ENCODE measurements at places on chromosomes 4 and X. TPM values are rescaled to one million over a fixed set of nuclear protein-coding genes. Genes with fewer than 3 reads are reported as not detected.

The HSD17B13 gene
- polyA plus RNA-seq: 0.84 TPM

The PLS3 gene
- polyA plus RNA-seq: 11.4 TPM

The PPBP gene
- polyA plus RNA-seq: not detected

The LRCH2 gene
- 0.38 TPM for polyA plus RNA-seq

GRCh38 chr4:17875402-17876070 is 64.8 kb downstream of the NCAPG start:
- no peak for DNase-seq

The SMARCA5 gene
- polyA plus RNA-seq: 13.0 TPM

DNA sequence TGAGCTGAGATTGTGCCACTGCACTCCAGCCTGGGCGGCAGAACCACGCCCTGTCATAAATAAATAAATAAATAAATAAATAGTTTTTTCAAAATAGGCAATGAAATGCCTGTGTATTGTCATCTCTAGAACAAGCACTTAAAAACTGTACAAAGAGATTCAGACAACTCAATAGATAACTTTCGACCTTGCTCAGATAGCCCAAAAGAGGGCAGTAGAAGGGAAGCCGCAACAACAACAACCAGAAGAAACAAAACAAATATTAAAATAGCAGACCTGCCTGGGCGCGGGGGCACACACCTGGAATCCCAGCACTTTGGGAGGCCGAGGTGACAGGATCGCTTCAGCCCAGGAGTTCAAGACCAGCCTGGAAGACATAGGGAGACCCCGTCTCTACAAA is 9.4 kb upstream of the CLDN34 start:
- DNase-seq: no peak

- DNase-seq: no peak
Measured at GRCh38 chr4:15964159-15964558, 1.2 kb upstream of the FGFBP2 start.

The PORCN gene
- 8.5 TPM for polyA plus RNA-seq

DNA sequence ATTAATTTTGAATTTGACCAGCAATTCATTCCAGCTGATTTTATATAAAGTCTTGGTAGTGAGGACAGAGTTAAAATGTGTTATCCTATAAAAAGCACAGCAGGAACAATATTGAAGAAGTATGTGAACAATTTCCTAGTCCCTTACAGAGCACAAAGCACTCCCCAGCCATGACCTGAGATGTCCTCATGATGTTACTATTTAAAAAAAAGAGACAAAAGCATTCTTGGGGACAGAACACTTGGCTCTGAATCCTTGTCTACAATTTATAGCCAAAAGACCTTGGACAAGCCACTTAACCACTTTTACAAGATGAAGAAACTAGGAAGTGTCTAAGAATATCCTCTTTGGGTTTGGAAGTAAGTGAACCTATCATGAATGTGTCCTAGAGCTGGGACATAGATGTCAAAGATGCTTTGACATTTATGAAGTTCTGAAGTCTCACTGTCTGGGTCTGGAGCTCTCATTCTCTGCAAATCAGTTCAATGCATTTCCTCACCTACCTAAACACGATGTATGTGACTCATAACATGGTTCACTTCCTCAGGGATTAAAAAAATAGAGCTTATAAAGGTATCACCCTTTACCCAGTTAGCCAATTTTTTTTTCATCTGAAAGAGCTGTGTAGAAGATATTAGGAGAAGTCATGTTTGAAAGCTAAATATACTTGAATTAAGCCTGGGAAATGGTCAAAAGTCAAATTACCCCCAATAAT is 61.4 kb downstream of the IGFBP7 start:
- no peak for DNase-seq

The NHS gene
- polyA plus RNA-seq: 0.23 TPM

- no peak for DNase-seq
Measured at GRCh38 chr4:87973283-87974169, 2.0 kb upstream of the SPP1 start.

The GAGE12E gene
- not detected for polyA plus RNA-seq

The VEGFD gene
- 1.3 TPM for polyA plus RNA-seq

DNA sequence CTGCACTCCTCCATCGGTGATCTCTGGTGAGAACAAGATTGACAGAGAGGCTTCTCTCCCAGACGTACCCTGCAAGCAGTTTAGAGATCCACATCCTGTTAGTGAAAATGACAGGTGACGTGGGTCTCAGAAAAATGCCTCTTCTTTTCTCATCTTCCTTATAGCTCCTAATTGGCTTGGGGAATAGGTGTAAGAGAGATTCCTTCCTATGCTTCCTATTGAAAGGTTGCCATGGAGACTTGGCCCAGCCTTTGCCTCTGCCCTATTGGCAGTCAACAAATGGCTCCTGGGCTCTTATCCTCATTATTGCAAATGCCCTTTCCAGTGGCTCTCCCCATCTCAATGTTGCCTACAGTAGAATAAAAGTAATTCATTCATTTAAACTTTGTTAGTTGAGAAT is 26.5 kb upstream of the DGKK start:
- DNase-seq: no peak

GRCh38 chr4:76215077-76215476 is 1.5 kb upstream of the SCARB2 start:
- no peak for DNase-seq

The PABPC1L2B gene
- not detected for polyA plus RNA-seq

- no peak for DNase-seq
Measured at GRCh38 chr4:82201303-82201702, 172.5 kb downstream of the HNRNPD start.

DNA sequence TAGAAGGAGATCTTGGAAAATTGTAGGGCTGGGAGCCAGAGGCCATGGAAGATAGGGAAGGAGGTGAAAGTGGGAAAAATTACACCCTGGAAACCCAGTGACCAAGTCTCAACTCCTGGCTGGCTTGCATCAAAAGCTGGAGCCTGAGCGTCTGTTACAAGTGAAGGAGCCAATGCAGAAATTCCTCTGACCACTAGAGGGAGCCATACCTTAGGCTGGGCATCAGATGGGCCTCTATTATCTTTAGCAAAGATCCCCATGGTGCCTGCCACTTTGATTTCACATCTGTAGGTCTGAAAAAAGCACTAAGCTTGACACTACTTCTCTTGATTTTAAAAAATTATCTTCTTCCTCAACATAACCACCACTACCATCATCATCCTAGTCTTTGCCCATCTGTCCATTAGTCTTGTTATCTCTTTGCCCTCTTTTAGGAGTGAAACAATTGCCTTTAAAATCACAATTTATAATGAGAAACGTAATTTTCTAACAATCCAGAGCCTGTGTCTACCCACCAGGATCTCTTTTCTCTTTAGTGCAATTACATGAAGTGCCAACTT is 62.9 kb downstream of the ANAPC4 start:
- peak; percentile 41 for DNase-seq

The GPR173 gene
- 1.9 TPM for polyA plus RNA-seq

DNA sequence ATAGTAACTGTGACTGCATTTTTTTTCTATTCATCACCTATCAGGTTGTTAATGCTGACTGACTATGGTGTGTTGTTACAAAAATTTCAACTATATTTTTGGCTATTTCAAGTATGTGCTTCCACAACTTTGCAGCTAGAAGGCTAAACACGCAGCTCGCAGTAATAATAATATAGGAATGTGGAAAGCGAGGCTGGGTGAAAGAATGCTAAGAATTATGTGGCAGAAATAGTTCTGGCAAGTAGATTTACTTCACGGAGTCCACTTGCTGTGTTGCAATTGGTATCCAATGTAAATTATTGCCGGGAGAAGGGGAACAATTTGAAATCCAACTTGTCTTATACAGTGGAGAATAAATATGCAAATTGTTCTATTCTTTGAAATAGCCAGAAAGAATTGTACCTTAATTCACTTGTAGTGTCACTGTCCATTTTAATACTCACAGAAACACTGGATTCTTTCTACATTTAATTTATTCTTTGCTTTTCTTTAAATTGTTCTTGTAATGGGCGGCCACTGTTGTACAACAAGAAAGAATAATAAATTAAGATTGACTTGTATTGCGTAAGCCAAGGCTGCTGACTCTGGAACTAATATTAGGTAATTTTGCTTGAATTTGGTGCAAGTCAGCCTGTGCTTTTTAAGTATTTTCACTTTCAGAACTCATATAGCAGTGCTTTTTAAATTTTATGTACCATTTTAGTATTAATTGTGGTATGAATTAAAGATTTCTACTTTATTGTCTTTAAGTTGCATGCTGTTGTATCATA is 154.9 kb downstream of the FRMPD4 start:
- DNase-seq: no peak

DNA sequence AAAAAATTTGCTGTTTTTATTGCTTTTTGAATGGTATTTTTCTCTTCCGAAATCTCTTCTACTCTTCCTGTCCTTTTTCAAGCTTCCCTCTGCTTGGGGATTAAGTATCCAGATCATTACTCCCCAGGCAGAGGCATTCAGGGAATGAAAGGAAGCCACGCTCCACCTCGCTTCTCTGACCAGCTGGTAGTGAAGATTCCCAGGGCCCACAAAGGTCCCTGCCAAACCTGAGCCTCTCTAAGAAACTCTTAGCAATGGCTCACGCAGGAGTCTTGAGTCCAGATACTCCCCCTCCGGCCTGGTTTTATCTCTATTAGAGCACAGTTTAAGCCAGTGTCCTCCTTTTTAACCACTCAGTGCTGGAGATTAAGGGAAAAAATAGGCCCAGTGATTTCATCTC is 51.4 kb upstream of the SOD3 start:
- no peak for DNase-seq

- DNase-seq: no peak
Measured at GRCh38 chrX:11698702-11699101, 33.0 kb upstream of the ARHGAP6 start.

DNA sequence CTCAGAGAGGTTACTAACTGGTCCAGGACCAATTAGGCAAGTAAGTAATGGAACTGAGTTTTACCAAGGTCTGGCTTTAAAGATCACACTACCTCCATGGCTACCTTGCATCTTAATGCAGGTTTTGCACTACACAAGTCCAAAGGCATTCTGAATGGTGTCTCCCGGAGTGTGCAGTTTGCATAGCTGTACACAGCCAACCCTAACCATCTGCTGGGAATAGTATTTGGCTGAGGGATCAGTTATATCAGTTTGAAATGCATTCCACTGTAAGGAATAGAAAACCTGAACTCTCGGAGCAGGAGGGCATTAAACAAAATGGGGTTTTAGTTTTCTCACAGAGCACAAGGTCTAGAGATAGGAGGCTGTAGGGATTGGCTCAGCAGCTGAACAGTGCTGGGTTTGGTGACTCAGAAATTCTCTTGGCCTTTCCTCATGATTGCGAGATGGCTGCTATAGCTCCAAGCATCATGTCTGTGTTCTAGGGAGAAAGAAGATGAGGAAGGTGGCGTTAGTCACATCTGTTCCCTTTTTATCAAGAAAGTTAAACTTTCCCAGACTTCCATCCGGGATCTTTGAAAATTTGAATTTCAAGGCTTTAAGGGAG is 177.1 kb downstream of the NHS start:
- DNase-seq: no peak

DNA sequence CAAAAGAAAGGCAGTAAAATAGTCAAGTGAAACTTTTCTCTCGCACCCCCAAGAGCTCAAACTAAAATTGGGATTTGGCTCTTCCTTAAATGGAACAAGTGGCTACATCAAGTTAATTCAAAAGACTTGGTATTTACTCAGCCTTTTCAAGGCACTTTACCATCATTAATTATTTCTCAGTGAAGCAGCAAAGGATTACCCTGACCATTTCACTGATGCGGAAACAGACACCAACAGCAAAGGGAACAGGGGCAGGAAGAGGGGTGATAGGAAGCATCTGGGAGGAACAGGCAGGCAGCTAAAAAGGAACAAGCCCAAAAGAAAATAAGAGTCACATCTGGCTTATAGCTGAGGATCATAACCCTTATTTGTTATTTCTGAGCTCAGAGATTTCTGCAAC is 2.7 kb downstream of the SCML2 start:
- DNase-seq: no peak

DNA sequence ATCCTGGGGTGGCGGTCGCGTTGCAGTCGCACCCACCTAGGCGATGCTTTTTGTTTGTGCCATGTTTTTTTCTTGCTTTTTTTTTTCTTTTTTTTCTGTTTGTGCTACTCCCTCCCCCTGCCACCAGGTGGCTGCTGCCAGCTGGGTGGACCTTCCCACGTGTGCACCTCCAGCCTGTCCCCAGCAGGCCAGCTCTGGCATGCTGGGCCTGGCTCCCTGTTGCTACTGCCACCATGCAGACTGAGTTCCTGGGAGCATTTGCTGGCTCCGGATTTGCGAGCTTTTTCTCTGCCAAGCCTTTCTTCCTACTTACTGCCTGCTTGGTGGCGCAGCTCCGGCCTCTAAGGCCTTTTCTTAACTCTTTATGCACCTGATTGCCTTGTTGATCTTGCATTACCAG is 161.2 kb upstream of the WDFY3 start:
- DNase-seq: peak; percentile 50

- DNase-seq: no peak
Measured at GRCh38 chr4:57374866-57375595, 264.8 kb upstream of the IGFBP7 start.

- no peak for DNase-seq
Measured at GRCh38 chr4:167028976-167029375, 205.3 kb downstream of the SPOCK3 start.

DNA sequence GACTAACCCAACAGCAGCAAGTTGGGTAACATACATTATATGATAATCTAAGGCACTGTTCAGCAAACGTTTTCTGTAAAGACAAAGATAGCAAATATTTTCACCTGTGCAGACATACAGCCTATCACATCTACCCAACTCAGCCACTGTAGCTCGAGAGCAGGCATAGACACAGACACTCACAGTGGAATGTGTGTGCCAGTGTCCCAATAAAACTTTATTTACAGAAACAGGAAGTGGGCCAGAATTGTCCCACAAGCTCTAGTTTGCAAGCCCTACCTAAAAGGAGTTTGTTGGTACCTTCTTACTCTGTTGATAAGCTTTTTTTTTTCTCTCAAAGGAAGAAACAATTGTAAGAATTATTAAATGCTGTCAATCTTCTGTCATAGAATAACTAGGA is 11.9 kb upstream of the FAM9A start:
- no peak for DNase-seq

DNA sequence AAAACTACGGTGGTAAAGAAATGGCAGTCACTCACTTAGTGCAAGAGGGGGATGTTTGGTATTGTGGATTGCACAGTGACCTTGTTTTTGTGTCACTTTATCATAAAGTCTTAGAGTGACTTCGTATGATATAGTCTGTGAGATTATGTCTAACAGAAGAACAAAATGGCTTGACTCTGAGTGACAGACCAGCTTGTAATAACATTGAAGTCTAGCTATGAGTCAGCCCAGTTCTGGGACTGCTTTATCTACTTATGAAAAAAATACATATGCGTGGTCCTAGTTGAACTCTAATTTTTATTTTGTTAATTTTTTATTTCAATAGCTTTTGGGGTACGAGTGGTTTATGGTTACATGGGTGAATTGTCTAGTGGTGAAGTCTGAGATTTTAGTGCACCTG is 20.0 kb downstream of the DCLK2 start:
- no peak for DNase-seq

DNA sequence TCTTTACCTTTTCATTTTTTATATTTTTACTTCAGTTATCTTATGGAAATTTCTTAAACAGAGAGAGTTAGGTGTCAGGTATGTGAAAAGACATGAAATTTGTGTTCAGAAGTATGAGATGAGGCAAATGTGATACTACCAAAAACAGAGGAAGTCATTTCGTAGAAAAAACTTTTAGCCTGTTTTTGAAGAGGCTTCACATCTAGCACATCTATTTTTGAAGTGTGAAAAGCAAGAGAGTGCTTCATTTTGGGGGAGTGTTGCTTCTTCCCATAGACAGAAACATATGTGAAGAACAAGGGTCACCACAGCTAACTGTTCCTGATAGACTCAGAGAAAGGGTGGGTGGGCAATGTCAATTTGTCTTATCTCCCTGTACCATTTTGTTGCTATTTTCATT is 125.3 kb downstream of the TET2 start:
- no peak for DNase-seq

Data from pancreas (tissue), 10 donors.